AG04450 (cell line): ENCODE measurements at places on chromosomes 2 and 18. TPM values are rescaled to one million over a fixed set of nuclear protein-coding genes. Genes with fewer than 3 reads are reported as not detected.

DNA sequence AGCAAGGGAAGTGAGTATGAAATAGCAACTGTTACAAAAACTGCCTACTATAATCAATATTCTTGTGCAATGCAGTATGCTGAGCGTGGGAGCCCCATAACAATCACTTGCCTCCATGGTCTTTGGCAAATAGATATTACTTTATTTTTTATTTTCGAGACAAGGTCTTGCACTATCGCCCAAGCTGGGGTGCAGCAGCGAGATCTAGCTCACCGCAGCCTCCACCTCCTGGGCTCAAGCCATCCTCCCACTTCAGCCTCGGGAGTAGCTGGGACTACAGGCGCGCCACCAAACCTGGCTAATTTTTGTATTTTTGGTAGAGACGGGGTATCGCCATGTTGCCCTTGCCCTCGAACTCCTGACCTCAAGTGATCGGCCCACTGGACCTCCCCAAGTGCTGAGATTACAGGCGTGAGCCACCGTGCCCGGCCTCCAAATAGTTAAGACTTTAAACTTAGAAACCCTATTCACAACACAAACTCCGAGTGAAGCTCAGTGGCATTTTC lies 1.2 kb upstream of the CCNT2 start:
- DNase-seq, result no peak

- DNase-seq, result no peak
Observed at GRCh38 chr18:25881149-25881548, 209.3 kb downstream of the SS18 start.

GRCh38 chr2:215504547-215504946 lies 68.7 kb upstream of the FN1 start:
- no peak for DNase-seq

- no peak for DNase-seq
Observed at GRCh38 chr18:6994056-6994770, 123.4 kb downstream of the LAMA1 start.

The KRTCAP3 gene
- 0.32 and 0.60 TPM in 2 replicates for polyA plus RNA-seq

GRCh38 chr18:7089369-7089768 lies 28.2 kb downstream of the LAMA1 start:
- DNase-seq, result no peak

The KLHL29 gene
- polyA plus RNA-seq, result 3.6 and 4.9 TPM in 2 replicates

DNA sequence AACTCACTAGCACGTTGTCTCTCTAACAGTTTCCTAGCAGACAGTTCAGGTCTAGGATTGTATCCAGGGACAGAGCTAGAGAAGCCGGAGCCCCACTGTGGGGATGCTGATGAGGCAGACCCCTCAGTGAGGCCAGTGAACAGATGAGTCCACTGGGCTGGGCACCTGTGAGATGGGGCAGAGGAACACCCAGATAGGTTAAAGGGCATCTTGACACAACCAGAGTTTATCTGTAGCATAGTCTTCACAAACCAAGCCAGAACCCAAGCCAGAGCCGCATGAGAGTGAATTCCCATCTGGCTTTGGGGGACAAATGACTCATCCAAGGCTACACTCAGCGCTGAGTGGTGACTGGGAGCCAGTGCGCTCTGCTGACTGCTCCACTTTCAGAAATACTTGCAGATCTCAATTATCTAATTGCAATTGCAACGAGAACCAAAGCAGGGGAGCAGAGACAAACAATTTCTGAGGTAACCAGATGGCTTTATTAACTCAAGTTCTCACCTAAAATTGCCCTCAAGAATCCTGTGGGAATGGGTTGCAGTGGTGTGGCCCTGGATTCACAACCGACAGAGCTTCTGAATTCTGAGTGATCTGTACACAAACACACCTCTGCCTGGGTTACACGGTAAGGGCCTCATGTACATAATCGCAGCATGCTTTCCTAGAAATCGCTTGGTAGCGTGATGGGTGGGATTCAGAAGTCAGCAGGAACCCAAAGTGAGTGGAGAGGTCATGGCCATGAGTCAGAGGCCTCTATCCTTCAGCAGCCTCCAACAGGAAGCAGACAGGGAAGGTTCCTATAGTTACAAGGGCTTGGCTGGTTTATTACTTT lies 48.7 kb upstream of the MSH2 start:
- no peak for DNase-seq

GRCh38 chr2:204005940-204006721 lies 69.6 kb downstream of the ICOS start:
- no peak for DNase-seq

The MTIF2 gene
- polyA plus RNA-seq, result 20.6 and 28.7 TPM in 2 replicates

The CDH2 gene
- 42.6 and 45.9 TPM in 2 replicates for polyA plus RNA-seq

DNA sequence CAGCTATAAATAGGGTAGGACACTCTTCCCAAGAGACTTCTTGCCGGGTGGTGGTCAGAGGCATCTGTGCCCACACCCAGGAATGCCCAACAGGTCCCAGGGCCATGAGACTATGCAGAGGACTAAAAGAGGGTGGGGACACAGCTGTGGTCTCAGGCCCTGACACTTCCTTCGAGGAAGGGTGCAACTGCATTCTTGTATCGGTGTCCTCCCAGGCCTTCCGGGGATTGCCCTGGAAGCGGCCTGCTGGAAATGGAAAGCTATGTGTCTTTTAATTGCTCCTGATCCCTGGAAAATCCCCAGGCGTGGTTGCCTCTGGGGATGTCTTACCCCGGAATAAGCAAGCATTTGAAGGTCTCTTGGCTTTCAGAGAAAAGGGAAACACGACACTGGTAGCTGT lies 176.7 kb downstream of the SOX11 start:
- no peak for DNase-seq

DNA sequence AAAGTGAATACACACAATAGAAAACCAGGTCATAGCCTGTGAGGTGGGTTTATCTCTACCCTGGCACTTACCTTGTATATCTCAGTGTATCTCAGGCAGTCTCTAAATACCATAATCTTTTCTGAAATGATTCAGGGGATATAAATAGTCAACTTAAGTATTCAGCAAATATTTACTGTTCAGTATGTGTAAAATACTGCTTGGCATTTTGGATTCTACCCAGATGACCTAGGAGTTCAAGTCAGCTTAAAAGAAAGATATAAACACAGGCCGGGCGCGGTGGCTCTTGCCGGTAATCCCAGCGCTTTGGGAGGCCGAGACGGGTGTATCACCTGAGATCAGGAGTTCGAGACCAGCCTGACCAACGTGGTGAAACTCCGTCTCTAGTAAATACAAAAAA lies 23.8 kb downstream of the GRHL1 start:
- peak; percentile 56 for DNase-seq

The GAD1 gene
- not detected in 2 replicates for polyA plus RNA-seq

- no peak for DNase-seq
Observed at GRCh38 chr2:201888426-201888800, 82.1 kb downstream of the CDK15 start.

The LPIN1 gene
- polyA plus RNA-seq, result 34.6 and 40.5 TPM in 2 replicates

The MARCO gene
- polyA plus RNA-seq, result not detected in 2 replicates

The EFR3B gene
- 0.09 and 0.14 TPM in 2 replicates for polyA plus RNA-seq

GRCh38 chr2:102008490-102008889 lies 16.7 kb downstream of the IL1R2 start:
- DNase-seq, result no peak

DNA sequence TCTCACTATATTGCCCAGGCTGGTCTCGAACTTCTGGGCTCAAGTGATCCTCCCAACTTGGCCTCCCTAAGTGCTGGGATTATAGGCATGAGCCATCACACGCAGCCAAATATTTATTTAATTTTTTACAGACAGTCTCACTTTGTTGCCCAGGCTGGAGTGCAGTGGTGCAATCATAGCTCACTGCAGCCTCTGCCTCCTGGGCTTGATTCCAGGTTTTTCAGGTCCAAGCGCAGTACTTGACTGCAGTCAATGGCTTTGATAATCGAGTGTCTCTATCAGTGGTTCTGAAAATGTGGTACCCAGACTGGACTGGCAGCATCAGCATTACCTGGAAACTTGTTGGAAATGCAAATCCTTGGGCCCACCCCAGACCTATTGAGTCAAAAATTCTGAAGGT lies 63.1 kb downstream of the PLB1 start:
- DNase-seq, result no peak

DNA sequence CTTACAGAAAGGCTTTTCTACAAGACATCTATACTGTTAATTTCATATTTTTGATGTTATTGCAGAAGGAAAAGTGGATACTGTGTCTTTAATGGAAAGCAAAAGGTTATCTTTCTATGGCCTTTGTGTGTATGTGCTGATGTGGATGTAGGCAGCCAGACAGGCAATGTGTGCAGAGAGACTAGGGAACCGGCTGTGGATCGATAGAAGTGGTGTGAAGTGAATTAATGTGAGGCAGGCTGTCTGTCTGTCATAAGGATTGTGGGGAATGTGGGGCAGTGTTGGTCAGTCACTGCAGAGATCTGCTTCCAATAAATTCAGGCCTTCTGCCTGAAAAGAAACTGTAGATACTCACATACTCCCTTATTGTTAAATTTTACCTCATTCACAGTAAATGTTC lies 156.7 kb downstream of the WDR7 start:
- no peak for DNase-seq

GRCh38 chr2:45649858-45650811 lies 1.3 kb upstream of the PRKCE start:
- no peak for DNase-seq

- DNase-seq, result no peak
Observed at GRCh38 chr18:39825485-39826150, 2129.4 kb upstream of the PIK3C3 start.

The SERPINB4 gene
- not detected in 2 replicates for polyA plus RNA-seq

GRCh38 chr2:26535663-26536275 lies 57.8 kb upstream of the OTOF start:
- DNase-seq, result no peak

The LDLRAD4 gene
- not detected in 2 replicates for polyA plus RNA-seq

The UGT1A10 gene
- not detected in 2 replicates for polyA plus RNA-seq

DNA sequence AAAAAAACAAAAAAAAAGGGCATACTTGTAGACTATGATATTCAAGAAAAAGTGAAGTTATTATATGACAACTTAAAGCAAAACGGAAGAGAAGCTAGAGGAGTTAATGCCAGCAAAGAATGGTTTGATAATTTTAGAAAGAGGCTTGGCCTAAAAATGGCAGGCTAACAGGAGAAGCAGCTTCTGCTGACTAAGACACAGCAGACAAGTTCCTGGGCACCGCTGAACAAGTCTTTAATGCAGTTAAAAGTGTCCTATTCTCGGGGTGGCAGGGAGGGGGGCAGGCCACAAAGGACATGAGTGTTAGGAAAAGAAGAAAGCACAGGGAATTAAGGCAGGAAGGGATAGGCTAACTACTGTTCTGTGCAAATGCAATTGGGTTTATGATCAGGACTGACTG lies 50.3 kb upstream of the GAREM2 start:
- DNase-seq, result no peak

DNA sequence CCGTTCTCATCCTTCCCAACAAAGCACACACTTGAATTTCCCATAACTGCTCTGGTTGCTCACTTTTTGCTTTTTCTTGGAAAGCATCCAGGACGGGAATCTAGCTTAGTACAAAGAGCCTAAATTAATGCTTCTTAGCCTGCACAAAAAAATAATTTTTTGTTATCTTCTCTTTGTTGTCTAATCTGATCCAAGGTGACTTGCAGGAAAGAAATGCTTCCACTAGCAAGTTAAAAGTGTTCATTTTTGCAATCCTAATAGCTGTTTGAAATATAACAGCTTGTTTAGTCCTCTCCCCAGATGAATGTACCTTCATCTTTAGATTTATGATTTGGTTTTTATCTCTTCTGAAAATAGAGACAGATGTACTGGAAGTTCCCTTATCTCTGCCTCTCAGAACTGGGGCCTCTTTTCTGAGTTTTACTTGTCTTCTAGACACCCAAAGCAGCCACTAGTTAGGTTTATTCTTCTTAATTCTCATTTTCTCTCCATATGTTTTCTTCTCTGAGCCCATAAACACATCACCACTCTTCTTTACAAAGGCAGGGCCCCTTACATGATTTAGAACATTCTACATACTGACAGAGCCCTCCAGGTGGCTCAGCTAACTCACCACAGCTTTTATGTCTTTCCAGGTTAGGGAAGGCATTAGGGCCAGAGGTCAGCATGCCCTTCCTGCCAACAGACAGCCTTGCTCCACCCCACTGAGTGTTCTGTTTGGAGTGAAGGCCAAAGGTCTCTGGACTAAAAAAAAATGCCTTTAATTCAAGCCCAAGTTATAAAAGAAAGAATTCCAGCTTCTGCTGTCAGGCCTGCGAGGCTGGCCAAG lies 74.7 kb upstream of the MAP4K3 start:
- DNase-seq, result no peak

GRCh38 chr2:108184419-108184818 lies 55.3 kb upstream of the SULT1C3 start:
- no peak for DNase-seq

The DCC gene
- polyA plus RNA-seq, result 0.46 and 0.67 TPM in 2 replicates

GRCh38 chr18:11324956-11325882 lies 175.8 kb upstream of the PIEZO2 start:
- no peak for DNase-seq

GRCh38 chr2:241975593-241976284 lies 106.2 kb downstream of the RTP5 start:
- no peak for DNase-seq

DNA sequence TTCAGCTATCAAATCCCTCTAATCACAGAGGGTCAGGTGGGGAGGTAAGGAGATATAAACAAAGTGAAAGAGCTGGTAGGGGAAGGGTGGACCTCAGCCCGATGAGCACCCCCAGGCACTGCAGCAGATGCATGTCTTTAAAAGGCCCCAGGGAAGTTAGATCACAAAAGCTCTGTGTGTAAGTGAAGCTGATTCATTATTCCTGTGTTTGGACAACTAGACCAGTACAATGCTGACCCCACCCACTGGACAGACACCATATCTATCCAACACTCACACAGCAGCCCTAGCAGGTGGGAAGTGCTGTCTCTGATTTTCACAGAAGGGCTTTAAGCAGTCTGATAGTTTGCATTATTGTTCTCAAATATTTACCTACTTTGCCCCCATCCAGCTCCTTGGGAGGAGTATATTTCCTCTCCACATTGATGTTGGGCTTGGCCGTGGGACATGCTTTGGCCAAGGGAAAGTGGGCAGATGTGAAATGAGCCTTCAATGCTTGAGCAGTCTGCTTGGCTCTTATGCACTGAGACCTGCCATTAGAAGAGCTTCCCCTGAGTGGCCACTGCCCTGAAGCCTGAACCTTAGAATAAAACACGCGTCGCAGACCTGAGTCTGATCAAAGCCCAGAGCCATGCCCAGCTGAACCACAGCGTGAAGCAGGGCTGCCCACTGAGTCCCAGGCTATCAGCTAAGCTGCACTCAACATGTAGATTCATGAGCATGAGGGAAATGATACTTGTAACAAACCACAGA lies 111.4 kb downstream of the COPS8 start:
- DNase-seq, result peak; percentile 91

The LIMS2 gene
- polyA plus RNA-seq, result 6.3 and 8.7 TPM in 2 replicates

The PDE1A gene
- polyA plus RNA-seq, result 3.2 and 4.3 TPM in 2 replicates
